ENCODE measurements at places on chromosomes 5 and 9.

- DNase-seq = no peak
Observed at GRCh38 chr5:164188733-164189148, 683.3 kb downstream of the MAT2B start.

GRCh38 chr9:83992901-83993300 lies 12.3 kb downstream of the RMI1 start:
- no peak for DNase-seq

DNA sequence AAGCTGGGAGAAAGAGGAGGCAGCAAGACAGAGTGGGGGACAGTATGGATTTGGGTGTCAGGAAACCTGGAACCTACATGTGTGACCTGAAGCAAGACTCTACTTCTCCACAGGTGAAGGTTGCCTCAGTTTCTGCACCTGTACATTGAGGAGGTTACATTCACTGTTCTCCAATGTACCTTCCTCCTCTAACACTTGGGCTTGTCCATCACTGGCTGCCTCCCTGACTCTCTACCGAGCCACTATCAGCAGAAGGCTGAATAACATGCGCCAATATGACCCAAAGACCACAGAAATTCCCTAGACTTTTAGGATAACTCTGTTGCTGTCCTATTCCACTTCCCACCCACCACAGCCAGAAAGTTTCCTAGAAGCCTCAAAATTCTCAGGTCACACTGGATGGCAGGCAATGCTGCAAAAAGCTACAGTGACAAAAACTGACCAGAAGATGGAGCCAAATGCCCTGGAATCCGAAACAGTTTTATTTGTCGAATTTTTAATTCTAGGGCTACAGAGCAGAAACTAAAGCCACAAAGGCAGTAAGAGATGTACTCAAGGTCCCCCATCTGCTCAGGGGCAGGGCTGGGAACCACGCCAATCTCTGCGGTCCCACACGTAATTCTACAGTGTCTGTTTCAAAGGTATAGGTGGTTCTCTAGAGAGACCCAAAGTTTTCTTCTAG lies 64.4 kb downstream of the FAM114A2 start:
- DNase-seq = no peak

DNA sequence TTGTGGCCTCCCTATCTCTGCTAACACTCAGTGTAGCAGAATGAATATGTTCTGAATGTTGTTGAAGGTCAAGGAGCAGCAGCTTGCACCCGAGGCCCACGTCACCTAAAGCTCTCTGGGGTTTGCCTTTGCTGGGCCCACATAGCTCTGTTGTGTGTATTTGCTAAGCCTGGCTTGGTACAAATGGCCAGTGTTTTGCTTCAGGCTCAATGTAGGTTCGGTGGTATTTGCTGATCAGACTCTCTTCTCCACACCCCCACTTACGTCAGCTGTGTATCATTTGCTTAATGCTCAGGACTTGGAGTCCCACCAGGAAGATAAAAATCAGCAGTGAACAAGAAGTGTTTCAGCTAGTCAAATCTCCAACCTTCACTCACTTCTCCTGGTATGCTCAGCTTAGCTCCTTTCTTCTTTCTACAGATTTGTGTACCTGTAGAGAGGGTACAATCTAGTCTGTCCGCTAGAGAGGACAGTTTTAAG lies 4.8 kb upstream of the RFESD start:
- DNase-seq = no peak

- DNase-seq = no peak
Observed at GRCh38 chr5:126486332-126486731, 63.1 kb downstream of the GRAMD2B start.

- DNase-seq = no peak
Observed at GRCh38 chr9:98709968-98710965, 1.5 kb upstream of the GABBR2 start.

GRCh38 chr5:10120934-10121333 lies 128.8 kb downstream of the ATPSCKMT start:
- DNase-seq = no peak

- no peak for DNase-seq
Observed at GRCh38 chr9:125959951-125960619, 212.9 kb downstream of the PBX3 start.

DNA sequence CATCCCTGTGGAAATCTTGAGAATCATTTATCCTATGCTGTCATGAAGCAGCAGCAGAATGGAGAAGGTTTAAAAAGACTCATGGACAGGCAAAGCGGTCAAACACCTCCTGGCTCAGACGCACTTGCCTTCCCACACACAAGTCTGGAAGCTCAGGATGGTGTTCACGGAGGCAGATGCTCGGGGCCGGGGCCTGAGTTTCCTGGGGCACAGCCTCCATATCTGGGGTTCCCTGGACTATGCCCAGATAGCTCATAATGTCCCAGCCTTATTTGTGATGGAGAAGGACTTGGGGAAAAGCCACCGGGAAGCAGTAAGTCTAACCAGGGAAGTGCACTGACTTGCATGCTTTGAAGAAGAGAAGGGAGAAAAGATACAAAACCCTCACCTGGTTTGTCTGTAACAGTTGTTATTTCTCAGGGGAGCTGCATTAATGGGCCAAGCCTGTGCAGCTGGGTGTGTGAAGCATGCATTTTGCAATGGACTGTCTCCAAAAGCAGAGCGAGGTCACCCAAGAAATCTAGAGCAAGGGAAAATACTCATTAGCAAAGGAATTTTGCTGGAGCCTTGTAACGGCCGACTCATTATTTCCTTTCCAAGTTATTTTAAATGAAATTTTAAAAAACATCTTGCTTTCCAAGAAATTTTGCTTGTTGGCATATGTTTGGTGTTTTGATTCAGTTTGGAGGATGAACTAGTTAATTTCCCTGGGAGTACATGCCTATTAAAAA lies 3.4 kb downstream of the S1PR3 start:
- no peak for DNase-seq

- DNase-seq = no peak
Observed at GRCh38 chr5:137072361-137073115, 426.6 kb downstream of the SPOCK1 start.

- no peak for DNase-seq
Observed at GRCh38 chr9:32161720-32162119, 222.7 kb upstream of the ACO1 start.

- DNase-seq = no peak
Observed at GRCh38 chr5:83517072-83517687, 45.6 kb downstream of the VCAN start.

DNA sequence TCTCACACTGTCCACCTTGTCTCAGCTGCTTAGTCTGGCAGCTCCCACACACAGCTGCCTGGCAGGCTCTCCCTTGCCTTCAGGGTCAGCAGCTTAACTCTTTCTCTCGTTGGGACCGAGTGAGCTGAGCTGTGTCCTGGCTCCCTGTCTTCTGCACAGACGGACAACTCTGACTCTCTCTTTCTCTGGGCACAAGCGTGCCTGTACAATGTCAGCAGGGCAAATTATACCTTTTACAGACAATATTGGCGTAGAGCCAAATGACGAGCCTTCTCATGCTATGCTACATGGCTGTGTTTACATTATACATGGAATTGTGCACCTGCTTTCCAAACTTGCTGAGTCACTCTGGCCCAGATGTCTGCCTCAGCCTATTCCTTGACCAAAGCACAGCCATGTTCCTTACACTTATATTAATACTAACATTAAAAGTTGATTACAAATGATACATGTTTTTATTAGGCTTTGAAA lies 188.6 kb downstream of the CYLC2 start:
- DNase-seq = no peak

DNA sequence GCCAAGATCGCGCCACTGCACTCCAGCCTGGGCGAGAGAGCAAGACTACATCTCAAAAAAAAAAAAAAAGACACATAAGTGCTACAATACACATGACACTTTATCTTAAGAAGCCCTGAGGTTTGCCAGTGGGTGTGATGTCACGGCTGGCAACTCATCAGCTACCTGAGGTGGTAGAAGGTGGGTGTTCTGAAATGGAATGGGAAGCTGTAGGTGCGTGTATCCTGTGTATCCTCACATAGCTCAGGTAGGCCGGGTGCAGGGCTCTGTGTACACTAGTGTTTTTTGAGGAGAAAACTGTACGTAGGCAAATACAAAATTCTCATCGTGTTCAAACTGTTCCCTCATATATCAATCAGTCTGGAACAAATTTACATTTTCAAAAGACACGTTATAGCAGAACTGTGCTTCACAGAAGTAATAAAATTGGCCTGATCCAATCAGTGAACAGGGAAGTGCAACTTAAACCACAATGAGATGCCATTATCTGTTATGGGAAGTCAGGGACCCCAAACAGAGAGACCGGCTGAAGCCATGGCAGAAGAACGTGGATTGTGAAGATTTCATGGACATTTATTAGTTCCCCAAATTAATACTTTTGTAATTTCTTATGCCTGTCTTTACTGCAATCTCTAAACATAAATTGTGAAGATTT lies 10.4 kb downstream of the BICD2 start:
- DNase-seq = no peak

- no peak for DNase-seq
Observed at GRCh38 chr9:87464110-87464991, 33.3 kb upstream of the DAPK1 start.

- no peak for DNase-seq
Observed at GRCh38 chr5:69252437-69252836, 17.8 kb downstream of the CDK7 start.

DNA sequence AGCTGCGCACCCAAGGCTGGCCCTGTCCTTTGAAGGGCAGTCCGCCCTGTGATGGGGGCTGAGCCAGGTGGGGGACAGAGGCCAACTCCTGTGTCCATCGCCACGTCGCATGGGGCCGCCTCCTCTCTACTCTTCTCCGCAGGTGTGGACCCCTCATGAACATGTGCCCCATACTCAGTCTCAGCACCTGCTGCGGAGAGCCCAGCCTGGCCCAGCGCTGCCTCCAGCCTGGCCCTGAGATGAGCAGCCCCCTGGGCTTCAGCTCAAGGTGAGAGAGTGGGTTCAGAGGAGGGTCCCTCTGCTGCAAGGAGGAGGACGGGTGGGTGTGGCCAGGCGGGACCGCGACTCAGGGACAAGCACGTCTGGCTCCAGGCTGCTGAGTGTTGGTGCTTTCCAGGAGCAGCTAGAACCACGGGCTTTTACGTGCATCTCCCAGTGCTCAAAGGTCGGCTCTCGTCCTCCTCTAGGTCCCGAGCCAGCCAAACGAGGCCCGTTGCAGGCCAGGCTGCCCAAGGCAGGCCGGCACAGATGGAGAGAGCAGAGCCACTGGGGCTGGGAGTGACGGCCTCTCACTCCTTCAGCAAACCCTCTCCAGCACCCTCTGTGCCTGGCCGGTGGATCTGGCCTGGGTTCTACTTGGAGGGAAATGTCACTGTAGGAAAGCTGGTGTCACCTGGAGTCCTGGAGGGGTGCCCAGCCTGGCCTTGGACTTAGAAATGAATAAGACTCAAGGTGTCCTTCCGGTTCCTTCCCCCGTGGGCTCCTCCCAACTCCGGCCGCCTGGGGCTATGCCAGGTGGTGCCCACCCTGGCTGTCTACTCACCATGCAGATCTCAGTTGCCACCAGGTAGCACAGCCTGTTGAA lies 48.9 kb upstream of the RNF130 start:
- DNase-seq = no peak

DNA sequence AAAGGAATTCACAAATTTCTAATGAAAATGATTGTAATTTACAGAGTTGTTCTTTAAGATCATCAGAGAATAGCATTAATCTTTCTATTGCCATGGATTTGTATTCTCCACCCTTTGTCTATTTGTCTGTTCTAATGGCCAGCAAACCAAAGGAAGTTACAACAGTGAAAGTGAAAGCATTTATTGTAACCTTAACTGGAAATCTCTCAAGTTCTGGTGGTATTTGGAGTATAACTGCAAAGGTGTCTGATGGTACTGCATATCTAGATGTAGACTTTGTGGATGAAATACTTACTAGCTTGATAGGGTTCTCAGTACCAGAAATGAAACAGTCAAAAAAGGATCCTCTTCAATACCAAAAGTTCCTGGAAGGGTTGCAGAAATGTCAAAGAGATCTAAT lies 21.7 kb downstream of the RMI1 start:
- DNase-seq = no peak

- DNase-seq = no peak
Observed at GRCh38 chr5:181217111-181217802, 5.8 kb upstream of the TRIM41 start.

- no peak for DNase-seq
Observed at GRCh38 chr9:127700594-127701255, 6.1 kb upstream of the CFAP157 start.

GRCh38 chr5:1541702-1542400 lies 18.1 kb upstream of the LPCAT1 start:
- DNase-seq = no peak

- no peak for DNase-seq
Observed at GRCh38 chr9:93301911-93302541, 118.1 kb downstream of the WNK2 start.

DNA sequence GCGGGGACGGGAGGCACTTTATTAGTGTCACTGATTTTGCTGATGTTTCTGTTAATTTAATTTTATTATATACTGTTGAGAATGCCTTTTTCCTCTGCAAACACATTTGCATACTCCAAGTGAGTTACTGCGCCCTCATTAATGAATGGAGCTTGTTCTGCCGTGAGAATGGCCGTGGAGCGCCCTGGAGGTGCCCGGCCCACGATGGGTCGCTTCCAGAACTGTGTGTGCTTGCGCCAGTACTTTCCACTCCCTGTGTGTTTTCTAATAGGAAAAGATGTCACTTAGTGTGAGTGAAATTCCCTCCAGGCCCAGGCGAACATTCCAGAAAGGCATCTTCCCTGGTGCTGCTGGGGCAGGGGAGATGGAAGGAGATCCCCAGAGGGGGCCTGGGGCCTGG lies 30.1 kb downstream of the NDUFS6 start:
- DNase-seq = no peak

DNA sequence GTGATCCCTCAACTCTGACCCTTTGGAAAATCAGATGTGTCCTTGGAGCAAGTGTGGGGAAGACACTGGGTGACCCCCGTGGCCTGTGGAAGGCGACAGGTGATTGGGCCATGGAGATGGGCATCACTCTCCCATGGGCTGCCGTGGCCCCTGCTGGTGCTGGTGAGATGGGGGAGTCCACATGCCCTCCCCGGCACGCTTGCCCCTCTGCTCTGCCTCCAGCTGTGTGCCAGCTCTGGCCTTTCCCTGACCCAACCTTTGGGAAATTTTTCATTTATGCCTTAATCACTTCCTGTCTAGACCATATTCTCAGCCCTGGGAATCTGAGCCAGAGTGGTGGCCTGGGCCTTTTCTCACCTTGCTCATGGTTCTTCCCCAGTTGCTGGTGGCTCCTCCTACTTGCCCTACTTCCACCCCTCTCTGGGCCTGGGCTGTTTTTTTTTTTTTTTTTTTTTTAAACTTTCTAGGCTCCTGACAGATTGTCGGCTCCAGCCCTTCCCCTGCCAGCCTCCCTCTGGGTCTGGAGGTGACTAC lies 56.6 kb downstream of the RGS3 start:
- DNase-seq = peak; percentile 10

- no peak for DNase-seq
Observed at GRCh38 chr5:176750144-176750543, 60.2 kb upstream of the UNC5A start.

DNA sequence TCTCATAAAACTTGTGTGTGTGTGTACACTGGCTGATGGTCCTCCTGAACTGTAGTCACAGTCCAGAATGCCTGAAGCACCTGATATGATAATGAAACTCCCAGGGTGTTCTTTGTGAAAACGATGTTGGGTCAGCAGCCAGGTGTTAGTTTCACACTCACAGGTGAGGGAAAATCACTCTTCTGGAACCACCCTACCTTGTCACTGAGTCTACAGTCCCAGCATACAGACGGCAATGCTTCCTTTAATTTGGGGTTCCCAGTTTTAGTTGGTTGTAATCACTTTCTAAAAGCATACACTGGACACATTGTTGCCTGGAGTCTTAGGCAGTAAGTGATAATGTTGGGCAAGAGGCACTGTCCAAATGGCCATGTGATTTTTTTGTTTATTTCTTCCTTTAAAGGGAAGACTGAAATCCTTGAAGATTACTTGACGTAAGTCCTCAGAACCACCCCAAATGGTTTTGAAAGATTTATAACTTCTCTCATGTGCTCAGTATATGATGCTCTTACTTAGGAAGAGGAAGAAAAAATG lies 18.2 kb upstream of the MGAT1 start:
- DNase-seq = no peak

All from stimulated activated CD4-positive, alpha-beta T cell treated with anti-CD3 and anti-CD28 coated beads, Interleukin-1b, Interleukin-23, amount 100 ng/mL, for 1 hour (primary cell).